ENCODE measurements at places on chromosomes 1 and 21.

- no peak for DNase-seq
Observed at GRCh38 chr1:42085596-42085995, 67.6 kb upstream of the GUCA2B start.

DNA sequence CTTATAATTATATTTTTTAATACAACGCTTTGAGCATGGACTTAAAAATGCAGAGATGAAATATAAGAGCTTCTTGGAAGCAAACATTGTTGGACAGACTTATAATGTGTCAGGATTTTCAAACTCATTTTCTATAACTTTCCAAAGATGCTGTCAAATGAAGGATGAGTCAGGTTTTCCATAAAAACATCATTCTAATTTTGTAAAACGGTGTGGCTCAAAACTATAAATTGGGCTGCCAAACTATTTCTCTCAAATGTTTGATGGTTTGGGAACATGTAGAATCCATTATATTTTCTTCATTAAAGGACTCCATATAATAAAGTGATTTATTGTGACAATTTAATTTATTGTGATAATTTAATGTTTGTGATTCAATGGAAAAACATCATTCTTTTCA is 511.2 kb downstream of the USP25 start:
- no peak for DNase-seq

DNA sequence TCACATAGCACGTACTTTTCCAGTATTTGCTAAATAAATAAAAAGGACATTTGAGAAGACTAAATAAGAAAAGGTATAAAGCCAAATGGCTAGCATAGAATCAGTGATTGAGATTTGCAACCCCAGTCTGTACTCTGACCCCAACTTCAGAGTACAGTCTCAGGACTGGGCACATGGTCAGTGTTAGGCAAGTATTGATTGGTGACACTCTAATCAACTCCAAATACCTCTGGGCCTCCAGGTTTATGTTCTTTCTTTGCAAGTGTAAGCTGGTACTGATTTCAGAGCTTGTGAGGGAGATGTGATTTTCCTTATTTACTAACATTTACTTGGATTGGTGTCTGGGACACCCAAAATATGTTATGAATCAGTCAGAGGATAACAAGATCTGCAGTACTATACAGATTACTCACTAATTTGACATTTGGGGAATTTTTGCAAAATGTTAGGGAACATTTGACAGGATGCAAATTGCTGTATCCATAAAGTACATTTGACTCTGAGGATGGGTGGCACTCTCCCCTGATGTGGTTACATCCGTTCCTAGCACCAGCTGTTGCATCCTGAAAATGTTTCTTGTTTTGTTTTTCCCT is 34.2 kb downstream of the LMO4 start:
- DNase-seq: no peak

DNA sequence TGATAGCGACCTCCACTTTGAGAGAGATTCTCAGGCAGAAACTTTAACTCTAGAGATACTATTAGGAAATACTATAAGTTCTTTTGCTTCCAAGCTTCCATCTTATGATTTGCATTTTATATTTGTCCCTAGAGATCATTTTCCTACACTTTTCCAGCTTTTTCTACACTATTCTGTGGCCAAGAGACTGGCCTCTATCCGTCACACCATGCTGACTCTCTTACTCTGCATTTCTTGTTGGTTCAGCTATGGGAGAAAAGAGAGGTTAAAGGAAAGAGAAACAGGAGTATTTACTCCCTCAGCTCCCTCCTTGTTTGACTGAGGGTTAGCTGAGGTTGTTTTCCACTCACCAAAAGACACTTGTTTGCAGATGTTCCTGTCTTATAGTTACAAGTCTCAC is 665.6 kb upstream of the CXADR start:
- no peak for DNase-seq

DNA sequence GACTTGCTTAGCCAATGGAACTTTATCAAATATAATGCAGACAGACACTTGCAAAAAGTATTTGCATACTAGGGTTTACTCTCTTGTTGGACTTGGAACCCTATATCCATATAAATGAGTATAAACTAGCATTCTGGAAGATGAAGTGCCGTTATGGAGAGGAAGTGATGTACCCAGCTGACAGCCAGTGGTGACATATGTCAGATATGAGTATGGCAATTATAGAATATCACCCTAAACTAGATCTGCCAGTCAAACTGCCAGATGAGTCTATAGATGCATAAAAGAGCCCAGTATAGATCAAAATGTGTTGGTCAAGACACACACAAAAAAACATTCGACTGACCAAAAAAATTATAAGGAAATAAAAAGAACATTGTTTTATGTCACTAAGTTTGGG is 739.3 kb downstream of the PLA2G4A start:
- DNase-seq: no peak

DNA sequence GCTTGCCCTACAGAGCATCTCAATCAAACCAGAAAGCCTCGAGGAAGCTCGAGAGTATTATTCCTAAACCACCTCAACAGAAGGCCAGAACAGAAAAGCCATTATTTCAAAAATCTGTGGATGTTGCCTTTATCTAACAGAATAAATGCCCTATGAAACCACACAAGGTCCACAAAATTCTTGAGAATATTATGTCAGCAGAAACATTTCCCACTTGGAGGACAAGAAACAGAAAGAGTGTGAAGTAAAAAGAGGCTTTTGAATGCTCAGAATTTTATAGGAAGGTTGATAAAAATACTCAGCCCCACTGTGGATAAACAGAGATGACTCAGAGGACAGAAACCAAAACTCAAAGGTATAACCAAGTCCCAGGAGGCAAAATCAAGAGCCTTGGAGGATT is 146.4 kb upstream of the LRRC7 start:
- no peak for DNase-seq

- DNase-seq: no peak
Observed at GRCh38 chr1:155479205-155479604, 83.4 kb downstream of the ASH1L start.

All from right forelimb (tissue), 1 donor.